ENCODE measurements at places on chromosomes 6 and 20.

- DNase-seq, result no peak
Observed at GRCh38 chr20:47989957-47990356, 204.7 kb upstream of the SULF2 start.

- DNase-seq, result no peak
Observed at GRCh38 chr20:12394786-12395185, 477.1 kb downstream of the BTBD3 start.

DNA sequence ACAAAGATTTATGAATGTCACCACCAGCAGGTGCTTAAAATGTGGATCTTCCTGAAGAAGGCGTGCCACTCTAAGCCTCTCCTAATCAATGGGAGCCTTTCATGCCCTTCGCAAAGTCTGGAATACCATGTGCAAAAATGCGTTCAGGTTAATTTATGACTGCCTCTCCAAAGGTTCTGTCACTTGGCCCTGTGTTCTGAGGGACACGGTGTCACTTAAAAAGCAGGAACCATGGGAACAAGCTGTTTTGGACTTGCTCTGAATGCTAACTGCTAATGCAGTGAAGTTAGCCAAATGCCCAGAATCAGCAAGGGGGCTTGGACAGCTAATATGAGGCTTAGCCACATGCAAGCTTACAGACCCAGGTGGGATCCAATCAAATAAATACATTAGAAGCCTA, 250.3 kb downstream of the TSHZ2 start:
- DNase-seq, result no peak

- no peak for DNase-seq
Observed at GRCh38 chr20:41154436-41155176, 17.3 kb downstream of the PLCG1 start.

GRCh38 chr6:46684771-46685170, 2.9 kb upstream of the TDRD6 start:
- DNase-seq, result peak; percentile 74

GRCh38 chr6:12528136-12528535, 188.4 kb upstream of the PHACTR1 start:
- no peak for DNase-seq

DNA sequence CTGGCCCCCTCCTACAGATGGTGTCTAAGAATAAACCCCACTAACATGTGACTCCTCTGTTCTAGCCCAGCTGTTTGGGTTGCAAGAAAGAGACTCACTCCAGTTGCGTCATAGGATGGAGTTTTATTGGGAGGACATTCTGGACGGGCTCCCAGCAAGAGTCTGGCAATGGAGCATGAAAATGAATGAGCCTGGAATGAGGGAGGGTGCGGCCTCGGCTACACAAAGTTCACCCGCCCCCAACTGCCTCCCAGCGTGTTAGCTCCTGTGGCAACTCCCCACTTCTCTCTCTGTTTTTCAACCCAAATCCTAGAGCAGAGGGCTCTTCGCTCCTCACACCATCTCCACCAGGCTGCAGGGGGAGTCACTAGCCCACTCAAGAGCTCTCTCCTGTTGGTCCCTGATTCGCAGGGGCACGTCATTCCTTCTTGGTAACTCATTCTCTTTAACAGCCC, 5.1 kb upstream of the ADAM33 start:
- peak; percentile 63 for DNase-seq

DNA sequence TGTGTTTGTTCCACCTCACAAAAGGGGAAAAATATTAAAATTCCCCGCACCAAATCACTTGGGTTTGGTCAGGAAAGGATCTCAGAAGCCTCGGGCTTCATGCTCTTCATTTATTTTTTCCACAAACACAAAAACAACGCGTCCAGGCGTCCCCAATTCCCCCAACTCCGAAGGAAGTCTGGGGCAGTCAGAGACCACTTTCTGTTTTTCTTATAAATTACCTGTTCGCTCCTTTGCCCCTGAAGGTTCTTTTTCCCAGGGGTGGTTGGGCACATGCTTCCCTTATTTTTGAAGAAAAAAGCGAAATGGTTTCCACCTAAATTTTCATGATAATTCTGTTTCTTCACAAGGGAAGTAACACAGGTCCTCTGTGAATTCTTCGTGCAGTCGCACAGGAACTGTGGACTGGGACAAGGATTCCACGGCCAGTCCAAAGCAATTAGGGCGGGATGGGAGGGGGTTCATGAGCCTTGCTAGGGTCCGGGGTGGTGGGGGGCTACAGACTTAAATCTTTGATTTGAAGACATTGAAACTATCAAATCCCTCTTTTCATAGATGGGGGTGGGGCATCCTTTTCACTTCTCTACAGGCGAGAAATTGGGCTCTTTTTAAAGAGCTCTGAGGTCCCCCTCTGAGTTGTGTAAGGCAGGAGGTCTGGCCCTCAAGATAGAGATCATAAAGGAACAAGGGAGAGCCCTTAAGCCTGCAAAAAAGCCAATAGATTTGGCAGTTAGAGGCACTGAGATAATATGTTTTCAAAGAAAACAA, 30.5 kb upstream of the HFE start:
- DNase-seq, result peak; percentile 47

DNA sequence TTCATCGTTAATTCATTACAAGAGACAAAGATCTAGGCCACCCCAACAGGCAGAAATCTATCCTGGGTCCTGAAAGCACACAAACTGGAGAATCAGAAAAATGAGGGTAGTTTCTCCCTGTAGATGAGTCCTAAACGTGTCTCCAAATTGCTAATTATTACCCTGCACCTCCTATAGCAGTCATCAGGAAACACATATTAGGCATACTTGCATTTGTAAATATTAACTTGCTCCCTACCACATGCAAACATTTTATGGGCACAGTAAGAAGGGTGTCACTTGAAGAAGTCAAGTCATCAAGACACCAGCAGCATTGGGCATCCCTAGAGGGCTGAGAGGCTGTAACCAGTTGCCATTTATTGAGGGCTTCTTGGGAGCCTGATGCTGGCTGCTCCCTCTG, 17.9 kb upstream of the SIRPB1 start:
- no peak for DNase-seq

DNA sequence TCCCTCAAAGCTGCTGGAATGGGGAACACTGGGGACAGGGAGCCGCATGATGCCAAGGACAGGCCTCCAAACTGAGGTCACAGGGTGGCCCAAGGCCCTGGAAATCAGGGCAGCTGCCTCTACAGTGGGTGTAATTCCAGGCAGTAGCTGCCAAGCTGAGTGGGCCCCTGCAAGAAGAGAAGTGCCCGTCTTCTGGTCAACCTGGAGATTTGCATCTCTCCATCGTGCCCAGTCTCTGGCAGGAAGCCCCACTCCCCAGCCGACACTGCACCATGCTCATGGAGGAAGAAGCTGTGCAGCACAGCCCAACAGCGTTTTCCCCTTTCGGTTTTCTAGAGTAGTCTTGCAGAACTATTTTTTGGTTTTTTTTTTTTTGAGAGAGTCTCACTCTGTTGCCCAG, 2.2 kb upstream of the FAM209A start:
- DNase-seq, result no peak

DNA sequence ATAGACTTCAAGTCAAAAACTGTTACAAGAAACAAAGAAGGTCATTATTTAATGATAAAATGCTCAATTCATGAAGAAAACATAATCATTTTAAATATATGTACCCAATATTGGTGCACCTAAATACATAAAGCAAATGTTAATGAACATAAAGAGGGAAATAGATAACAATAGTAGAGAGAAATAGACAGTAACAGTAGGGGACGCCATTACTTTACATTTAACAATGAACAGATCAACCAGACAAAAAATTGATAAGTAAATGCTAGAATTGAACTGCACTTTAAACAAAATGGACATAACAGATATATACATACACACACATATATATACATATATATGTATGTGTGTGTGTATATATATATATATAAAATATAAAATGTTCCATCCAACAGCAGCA, 37.4 kb downstream of the IL22RA2 start:
- peak; percentile 21 for DNase-seq

DNA sequence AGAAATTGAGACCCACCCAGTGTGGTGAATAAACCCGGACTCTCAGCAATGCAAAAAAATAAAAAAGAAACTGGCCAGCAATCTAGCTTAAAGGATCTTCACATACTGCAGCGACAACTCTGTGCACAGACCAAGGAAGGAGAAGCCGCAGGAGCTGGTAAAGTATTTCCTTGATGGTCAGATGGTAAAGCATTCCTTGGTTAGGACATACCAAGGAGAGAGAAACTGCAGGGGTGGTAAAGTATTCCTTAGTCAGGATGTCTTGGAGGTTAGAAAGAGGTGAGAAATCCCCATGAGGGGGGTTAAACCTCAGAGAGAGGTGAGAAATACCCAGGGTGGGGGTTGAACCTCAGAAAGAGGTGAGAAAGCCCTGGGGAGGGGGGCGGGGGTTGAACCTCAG, 86.8 kb downstream of the PLG start:
- no peak for DNase-seq

DNA sequence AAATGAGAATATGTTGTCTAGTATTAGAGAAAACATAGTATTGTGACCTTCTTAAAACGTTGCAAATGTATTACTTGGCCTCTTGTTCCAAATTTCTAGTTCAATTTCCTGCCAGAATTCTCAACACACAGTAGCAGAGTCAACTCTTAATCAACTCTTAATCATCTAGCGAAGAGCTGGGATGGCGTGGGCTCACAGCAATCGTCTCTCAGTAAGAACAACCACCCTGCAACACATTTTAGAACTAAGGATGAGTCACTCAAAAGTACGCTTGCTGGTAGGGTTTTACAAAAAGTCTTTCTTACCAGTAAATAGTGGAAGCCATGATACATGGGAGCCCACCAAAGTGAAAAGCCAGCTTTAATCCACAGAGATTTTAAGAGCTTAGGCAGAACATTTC, 24.6 kb downstream of the GPR6 start:
- DNase-seq, result no peak

DNA sequence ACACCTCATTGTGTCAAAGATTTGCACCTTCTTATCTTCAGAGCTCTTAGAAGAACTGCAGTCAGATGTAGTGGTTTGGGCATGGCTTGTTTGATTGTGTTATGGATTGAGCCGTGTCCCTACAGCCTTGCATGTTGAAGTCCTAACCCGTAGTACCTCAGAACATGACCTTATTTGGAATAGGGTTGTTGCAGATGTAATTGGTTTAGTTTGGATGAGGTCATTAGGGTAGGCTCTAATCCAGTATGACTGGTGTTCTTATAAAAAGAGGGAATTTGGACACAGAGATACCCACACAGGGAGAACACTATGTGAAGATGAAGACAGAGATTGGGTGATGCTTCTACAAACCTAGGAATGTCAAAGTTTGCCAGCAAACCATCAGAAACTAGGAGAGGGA, 35.4 kb upstream of the PHACTR2 start:
- DNase-seq, result no peak

- no peak for DNase-seq
Observed at GRCh38 chr20:57259121-57259937, 7.1 kb downstream of the BMP7 start.

GRCh38 chr20:50004229-50004628, 21.4 kb downstream of the SNAI1 start:
- DNase-seq, result no peak

GRCh38 chr6:62367601-62368000, 81.6 kb upstream of the KHDRBS2 start:
- DNase-seq, result no peak

DNA sequence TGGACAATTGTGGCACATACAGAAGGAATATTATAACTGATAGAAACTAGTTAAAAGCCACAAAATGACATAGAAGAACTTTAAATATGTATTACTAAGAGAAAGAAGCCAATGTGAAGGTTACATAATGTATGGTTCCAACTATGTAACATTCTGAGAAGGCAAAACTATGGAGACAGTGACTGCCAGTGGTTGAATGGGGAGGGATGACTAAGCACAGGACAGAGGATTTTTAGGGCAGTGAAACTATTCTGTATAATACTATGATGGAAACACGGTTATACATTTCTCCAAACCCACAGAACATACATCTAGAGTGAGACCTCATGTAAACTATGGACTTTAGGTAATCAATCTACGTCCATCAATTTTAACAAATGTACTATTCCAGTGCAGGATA, 22.4 kb downstream of the SYNCRIP start:
- DNase-seq, result no peak

DNA sequence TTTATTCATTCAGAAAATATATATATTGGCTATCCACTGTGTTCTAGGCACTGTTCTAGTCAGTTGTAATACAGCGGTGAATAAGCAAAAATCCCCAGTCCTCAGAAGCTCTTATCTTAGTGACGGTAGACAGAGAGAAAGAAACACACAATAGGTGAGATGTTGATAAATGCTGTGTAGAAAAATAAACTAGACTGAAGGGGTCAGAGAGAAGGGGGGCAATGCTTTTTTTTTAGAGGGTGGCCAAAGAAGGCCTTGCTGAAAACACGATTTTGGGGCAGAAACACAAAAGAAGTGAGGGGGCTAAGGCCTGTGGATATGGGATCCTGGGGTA, 68.0 kb upstream of the MBOAT1 start:
- DNase-seq, result no peak

- no peak for DNase-seq
Observed at GRCh38 chr6:41599852-41600445, 38.3 kb upstream of the MDFI start.

DNA sequence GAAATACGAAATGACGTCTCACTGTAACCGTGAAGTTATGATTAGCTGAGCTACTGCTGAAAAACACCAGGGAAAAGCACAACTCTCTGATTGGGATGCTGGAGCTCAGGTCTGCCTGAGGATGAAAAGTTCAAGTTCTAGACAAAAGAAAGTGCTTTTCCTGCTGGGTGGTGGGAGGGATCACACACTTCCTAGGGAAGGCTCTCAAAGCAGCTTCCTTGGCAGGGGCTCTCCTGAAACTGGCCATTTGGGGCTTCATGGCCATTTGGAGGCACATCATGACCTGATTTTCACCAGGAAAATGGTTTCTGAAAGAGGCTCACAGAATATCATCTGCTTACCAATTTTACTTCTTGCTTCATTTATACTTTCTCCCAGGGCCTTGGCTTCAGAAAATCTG, 97.1 kb upstream of the KCNK16 start:
- no peak for DNase-seq

All from ELR (cell line).